ENCODE measurements at places on chromosomes 5 and 9.

DNA sequence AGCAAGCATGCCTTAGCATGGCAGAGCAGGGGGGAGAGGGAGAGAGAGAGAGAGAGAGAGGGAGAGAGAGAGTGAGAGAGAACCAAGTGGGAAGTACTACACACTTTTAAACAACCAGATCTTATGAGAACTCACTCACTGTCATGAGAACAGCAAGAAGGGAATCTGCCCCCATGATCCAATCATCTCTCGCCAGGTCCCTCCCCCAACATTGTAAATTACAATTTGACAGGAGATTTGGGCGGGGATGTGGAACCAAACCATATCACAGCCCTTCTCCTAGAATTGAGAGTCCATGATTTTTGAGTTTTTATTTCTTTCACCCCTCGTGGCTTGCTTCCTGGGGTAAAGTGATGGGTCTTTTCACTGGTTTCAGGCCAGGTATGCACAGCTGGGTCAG is 98.8 kb downstream of the DOCK2 start:
- DNase-seq = no peak

- no peak for DNase-seq
Measured at GRCh38 chr5:151085517-151086041, 4.7 kb upstream of the TNIP1 start.

DNA sequence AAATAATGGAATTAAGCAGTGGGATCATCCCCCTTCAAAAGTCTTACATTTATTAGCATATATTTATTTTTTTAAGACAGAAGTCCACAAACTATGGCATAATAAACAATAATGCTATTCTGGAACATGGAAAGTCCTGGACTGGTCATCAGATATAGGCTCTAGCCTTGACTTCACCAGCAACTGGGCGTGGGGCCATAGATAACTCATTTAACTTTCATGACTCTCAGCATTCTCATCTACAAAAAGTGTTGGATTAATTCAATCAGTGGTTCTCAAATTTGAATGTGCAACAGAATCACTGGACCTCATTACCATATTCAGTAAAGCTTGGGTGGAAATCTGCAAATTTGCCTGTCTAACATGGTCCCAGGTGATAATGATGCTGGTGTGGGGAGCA is 253.8 kb downstream of the FBXL7 start:
- DNase-seq = no peak

DNA sequence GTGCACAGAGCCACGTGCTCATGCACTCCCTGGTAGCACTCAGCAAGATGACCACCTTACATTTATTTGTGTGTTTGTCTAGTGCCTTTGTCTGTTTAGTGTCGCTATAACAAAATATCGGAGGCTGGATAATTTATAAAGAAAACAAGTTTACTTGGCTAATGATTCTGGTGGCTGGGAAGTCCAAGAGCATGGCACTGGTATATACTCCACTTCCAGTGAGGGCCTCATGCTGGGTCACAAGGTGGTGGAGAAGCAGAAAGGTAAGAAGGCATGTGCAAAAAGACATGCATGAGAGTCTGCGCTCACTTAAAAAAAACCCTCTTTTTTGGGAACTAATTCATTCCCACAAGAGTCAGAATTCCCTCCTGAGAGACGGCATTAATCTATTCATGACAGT is 52.5 kb upstream of the BOD1 start:
- DNase-seq = no peak

- no peak for DNase-seq
Measured at GRCh38 chr5:77847129-77847460, 71.0 kb upstream of the TBCA start.
